ENCODE measurements at places on chromosomes 2 and 18. TPM values are rescaled to one million over a fixed set of nuclear protein-coding genes. Genes with fewer than 3 reads are reported as not detected.
A peak's percentile ranks its signal among the peaks of the same experiment; 100 is the strongest.

CKAP2L gene
- total RNA-seq = 28.2 TPM

ZAP70 gene
- not detected for total RNA-seq

PJVK gene
- 3.0 TPM for total RNA-seq

CYP27A1 gene
- total RNA-seq = 0.11 TPM

NYAP2 gene
- total RNA-seq = 0.07 TPM

RIT2 gene
- total RNA-seq = not detected

GFPT1 gene
- 54.3 TPM for total RNA-seq

HYCC2 gene
- total RNA-seq = 6.8 TPM

RBM43 gene
- total RNA-seq = 1.1 TPM

CFC1 gene
- not detected for total RNA-seq

ABCG8 gene
- not detected for total RNA-seq

KCNK3 gene
- not detected for total RNA-seq

AQP12B gene
- total RNA-seq = not detected

MTHFD2 gene
- total RNA-seq = 79.5 TPM

DNA sequence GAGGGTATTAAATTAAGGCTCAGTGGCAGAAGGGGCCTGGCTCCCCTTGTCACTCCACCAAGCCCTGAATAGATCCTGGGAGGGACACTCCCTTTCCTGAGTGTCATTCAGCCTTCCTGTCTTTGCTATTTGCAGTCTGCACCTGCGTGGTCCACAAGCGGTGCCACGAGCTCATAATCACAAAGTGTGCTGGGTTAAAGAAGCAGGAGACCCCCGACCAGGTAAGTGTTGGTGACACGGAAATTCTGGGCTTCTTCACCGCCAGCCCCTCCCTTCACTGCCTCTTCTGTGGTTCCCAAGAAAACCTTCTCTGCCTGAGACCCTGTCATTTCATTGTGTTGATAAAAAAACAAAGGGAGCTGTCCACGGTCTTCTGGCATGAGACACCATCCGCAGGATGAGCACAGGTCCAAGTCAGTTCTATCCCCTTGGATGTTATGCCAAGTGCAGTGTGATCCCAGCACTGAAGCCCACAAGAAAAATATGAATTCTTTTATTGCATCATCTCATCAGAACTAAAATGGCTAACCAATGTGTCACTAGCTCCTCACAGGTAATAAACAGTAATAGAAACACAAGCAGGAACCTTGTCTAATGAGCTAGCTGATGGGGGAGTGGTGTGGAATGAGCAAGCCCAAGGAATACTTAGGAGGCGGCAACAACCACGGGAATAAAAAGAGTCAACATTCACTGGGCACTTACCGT lies 316.9 kb upstream of the EPAS1 start:
- no peak overlapping the region for H3K4me3 ChIP-seq
- H3K4me1 ChIP-seq = no peaks in the 10 kb centered on the region
- no peaks in the 10 kb centered on the region for H3K27me3 ChIP-seq
- no peaks in the 10 kb centered on the region for H3K36me3 ChIP-seq

DNA sequence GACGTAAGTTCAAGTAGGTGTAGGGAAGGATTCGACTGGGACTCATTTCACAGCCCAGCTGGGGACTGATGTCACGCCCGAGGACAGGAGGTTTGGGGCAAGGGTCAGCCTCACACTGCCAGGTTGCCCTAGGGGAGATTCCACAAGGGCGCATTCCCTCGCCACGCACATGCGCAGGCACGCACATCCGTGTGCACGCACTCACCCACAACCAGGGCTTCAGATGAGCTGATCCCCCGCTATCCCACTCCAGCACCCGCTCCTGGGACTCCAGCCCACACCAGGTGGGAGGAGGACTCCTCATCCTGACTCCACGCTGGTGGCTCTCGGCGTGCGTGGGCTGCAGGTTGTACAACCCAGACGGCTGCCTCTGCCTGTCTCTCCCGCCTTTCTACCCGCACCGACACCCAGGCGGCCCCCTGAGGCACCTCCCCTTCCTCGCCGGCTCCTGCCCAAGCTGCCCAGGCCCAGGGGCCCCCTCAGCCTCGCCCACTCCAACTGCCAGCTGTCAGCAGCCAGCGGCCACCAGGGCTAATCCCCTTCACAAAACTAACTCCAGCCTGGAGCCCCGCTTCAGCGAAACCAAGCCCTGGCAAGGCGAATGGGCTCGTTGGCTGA lies 47.8 kb upstream of the FOSL2 start:
- H3K4me3 ChIP-seq = no peak overlapping the region
- no peaks in the 10 kb centered on the region for H3K36me3 ChIP-seq
- peaks cover 26% of the 10 kb centered on the region for H3K4me1 ChIP-seq
- H3K27me3 ChIP-seq = no peaks in the 10 kb centered on the region

DNA sequence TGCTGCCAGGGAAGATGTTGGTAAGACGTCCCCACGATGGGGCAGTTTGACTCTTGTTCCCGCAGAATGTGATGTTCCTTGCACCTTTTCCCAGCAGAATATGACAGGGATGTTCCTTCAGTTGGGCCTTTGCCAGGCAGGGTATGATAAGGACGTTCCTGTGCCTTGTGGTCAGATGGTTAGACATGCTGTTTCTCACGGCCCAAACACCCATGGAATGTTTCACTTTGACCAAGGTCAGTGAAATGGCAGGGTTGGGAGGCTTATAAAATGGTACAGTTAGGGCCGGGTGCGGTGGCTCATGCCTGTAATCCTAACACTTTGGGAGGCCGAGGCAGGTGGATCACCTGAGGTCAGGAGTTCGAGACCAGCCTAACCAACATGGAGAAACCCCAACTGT lies 40.3 kb upstream of the YPEL5 start:
- no peak overlapping the region for H3K27ac ChIP-seq
- H3K4me3 ChIP-seq = no peak overlapping the region
- H3K36me3 ChIP-seq = no peaks in the 10 kb centered on the region

DNA sequence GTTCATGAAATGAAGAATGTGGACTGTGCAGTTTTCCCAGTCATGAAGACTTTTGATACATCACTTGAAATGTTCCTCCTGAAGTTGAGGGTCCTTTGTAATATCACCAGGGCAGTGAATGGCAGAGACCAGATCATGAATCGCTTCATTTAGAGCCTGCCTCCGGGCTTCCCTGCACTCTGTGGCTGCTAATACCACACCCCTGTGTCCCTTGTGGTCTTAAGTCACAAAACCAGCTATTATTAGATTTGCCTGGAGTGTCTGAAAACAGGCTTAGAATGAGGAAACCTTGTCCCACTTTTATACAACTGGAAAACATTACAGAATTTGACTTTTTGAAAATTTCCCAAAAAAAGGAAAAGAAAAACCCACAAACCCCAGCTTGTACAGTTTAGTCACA lies 147.9 kb downstream of the MGAT5 start:
- no peak overlapping the region for H3K27ac ChIP-seq
- H3K4me3 ChIP-seq = no peak overlapping the region
- H3K27me3 ChIP-seq = no peaks in the 10 kb centered on the region
- H3K4me1 ChIP-seq = peaks cover 6% of the 10 kb centered on the region

DNA sequence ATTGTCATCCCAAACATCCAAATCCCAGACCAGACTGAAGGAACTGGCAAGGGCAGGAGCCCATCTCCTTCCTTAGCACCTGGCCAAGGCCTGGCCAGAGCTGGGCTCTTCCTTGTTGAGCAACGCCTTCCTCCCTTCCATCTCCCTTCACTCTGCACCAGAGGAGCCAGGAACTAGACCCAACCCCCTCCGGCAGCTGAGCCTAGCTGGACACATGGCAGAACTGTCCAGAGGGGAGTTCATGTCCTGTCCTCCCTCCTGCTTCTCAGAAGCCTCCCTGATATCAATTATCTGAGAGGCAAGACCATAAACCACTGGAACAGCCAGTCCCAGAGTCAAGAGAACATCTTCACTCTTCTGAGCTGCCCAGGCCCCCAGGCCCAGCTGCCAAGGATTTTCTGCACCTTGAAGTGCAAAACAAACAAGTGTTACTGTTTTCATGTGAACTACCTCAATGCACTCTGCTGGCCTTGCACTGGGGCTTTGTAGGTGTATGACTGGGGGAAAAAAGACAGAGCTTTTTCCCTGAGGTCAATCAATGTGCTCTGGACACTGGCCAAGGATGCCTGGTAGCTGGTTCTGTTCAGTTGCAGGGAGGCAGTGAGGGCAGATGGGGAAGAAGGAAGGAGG lies 107.6 kb upstream of the MSH6 start:
- no peaks in the 10 kb centered on the region for H3K36me3 ChIP-seq
- no peak overlapping the region for H3K4me3 ChIP-seq
- no peak overlapping the region for H3K27ac ChIP-seq
- DNase-seq = no peak

DNA sequence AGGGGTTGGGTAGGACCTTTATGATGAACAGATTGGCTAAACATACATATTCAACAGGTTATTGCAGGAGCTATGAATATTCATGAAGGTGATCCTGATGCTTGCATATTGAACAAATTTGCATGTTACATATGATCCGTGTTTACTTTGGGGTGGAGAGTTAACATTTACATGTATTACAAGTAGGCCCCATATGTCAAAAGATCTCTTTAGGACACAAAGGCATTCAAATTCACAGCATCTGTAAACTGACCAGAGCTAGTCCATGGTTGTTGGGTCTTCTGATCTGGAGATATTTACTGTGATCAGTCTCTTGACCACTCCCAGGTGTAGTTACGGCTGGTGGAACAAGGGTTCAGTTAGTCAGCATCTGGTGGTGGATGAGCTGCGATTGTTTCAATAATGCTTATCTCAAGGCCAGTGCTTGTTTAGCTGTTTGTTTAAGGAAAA lies 80.4 kb downstream of the PMAIP1 start:
- H3K27ac ChIP-seq = no peak overlapping the region
- H3K27me3 ChIP-seq = no peaks in the 10 kb centered on the region
- no peak for DNase-seq
- no peak overlapping the region for H3K4me3 ChIP-seq

DNA sequence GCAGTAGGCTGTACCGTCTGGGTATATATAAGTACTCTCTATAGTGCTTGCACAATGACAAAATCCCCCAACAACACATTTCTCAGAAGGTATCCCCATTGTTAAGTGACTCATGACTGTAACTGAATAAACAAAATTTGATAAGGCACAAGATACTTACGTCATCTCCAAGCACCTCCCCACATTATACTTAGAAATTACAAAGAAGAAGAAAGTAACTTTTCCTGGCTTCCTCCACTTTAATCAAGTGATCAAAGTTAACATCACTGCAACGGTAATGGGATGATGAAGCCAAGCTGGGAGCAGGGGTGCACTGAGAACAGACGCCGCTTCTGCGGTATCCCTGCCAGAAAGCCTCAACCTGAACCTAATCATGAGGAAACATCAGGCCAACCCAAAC lies 9.7 kb downstream of the TNS1 start:
- H3K27ac ChIP-seq = no peak overlapping the region
- no peaks in the 10 kb centered on the region for H3K36me3 ChIP-seq
- H3K27me3 ChIP-seq = peaks cover 19% of the 10 kb centered on the region
- no peak overlapping the region for H3K4me3 ChIP-seq
- DNase-seq = no peak
- H3K4me1 ChIP-seq = no peaks in the 10 kb centered on the region

- peaks cover 16% of the 10 kb centered on the region for H3K4me1 ChIP-seq
- no peak overlapping the region for H3K27ac ChIP-seq
- no peak for DNase-seq
These were observed 397.8 kb downstream of the NBAS start for GRCh38 chr2:15163326-15163725.

DNA sequence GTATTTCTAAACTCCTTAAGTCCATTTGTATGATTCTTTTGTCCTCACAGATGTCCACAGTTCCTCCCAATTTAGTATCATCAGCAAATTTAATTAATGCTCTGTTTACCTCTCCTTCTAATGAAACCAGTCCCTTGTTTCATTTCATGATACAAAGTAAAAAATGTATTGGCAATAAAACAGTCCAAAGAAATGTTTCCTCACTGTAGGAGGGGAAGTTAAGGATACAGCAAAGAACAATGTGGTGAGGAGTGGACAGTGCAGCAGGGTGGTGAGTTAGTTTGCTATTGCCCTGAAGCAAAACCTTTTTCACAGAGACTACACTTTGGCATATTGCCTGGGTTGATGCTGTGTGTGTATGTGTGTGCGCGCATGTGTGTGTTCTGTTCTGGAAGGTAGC lies 401.5 kb downstream of the ARHGAP15 start:
- H3K4me3 ChIP-seq = no peak overlapping the region
- H3K27ac ChIP-seq = no peak overlapping the region
- peaks cover 63% of the 10 kb centered on the region for H3K4me1 ChIP-seq

- no peak overlapping the region for H3K27ac ChIP-seq
- no peak overlapping the region for H3K4me3 ChIP-seq
- DNase-seq = no peak
- H3K36me3 ChIP-seq = no peaks in the 10 kb centered on the region
- H3K4me1 ChIP-seq = no peaks in the 10 kb centered on the region
- peaks cover 31% of the 10 kb centered on the region for H3K27me3 ChIP-seq
These were observed 2.4 kb downstream of the FHL2 start for GRCh38 chr2:105396254-105397024.

DNA sequence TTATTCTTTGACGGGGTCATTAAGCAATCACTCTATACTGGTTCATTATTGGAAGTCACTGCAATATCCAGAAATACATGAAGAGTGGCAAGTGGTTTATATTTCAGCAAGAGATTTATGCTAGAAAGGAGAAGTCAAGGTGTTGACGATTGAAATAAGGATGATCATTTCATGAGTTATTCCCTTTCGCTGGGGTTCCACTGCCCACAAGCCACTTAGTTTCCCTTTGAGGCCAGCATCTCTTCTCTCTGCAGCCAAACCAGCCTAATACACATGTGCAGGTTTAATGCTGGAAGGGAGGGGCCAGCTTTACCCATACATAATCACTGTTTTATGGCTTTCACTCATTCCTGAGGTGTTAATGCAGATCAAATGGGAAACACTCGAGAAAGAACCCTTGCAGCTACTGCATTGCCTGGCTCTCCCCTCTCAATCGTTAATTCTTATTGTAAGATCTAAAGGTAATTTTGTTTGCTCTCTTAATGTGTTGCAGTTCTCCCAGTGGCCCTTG lies 108.4 kb downstream of the MEIS1 start:
- no peak for DNase-seq
- no peak overlapping the region for H3K4me3 ChIP-seq
- peaks cover 45% of the 10 kb centered on the region for H3K4me1 ChIP-seq

- no peak overlapping the region for H3K27ac ChIP-seq
- peaks cover 10% of the 10 kb centered on the region for H3K4me1 ChIP-seq
- no peaks in the 10 kb centered on the region for H3K36me3 ChIP-seq
These were observed 173.3 kb upstream of the ERBB4 start for GRCh38 chr2:212711856-212712255.

DNA sequence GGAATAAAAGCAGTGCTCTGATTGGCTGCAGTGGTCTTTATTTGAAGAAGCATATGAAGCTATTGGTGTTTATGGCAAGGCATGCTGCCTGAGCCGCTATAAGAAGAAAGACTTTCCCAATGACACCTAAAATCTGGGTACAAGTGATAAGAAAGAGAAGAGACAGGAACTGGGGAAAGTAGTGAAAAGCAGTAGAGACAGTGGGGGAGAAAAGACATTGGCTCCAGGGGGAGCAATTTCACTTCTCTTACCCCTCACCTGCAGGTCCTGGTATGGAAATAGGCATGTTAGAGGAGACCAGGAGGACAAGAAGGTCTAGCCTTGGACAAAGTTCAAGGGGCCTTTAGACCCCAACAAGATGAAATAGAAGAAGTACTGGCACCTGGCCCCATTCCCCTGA lies 47.1 kb downstream of the PLCL1 start:
- no peaks in the 10 kb centered on the region for H3K27me3 ChIP-seq
- no peaks in the 10 kb centered on the region for H3K36me3 ChIP-seq
- H3K27ac ChIP-seq = no peak overlapping the region
- DNase-seq = peak; percentile 37
- no peaks in the 10 kb centered on the region for H3K4me1 ChIP-seq
- no peak overlapping the region for H3K4me3 ChIP-seq

All from neural progenitor cell (in vitro differentiated cells).